Calu3 (cell line): ENCODE measurements at places on chromosomes 2 and 18. TPM values are rescaled to one million over a fixed set of nuclear protein-coding genes. Genes with fewer than 3 reads are reported as not detected.

Gene KLHL30
- total RNA-seq, result 0.64 and 1.3 TPM in 2 replicates

Gene FIGN
- 8.4 and 9.1 TPM in 2 replicates for total RNA-seq

DNA sequence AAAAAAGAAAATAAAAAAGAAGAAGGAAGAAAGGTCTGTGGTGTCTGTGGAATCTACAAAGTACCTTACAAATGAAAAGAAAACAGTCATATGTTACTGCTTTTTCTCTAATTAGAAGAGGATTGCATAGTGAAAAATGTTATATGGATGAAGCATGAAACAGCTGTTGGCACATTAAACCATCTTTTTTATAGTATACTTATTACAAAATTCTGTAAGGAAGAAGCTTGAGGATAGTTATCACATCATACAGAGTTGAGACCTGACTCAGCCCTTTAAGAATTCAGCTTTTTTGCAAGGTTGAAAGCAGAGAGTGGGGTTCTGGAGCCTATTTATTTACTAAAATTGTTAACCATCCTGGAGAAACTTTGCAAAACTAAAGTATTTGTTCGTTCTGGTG lies 222.7 kb downstream of the PHLPP1 start:
- H3K36me3 ChIP-seq, result peaks cover 6% of the 10 kb centered on the region
- no peak for DNase-seq
- H3K27ac ChIP-seq, result no peak overlapping the region
- H3K4me1 ChIP-seq, result peaks cover 48% of the 10 kb centered on the region
- no peak overlapping the region for H3K4me3 ChIP-seq

- no peaks in the 10 kb centered on the region for H3K4me1 ChIP-seq
- no peaks in the 10 kb centered on the region for H3K27me3 ChIP-seq
- H3K4me3 ChIP-seq, result no peak overlapping the region
Observed at GRCh38 chr2:79935046-79935732, 369.4 kb downstream of the LRRTM1 start.

DNA sequence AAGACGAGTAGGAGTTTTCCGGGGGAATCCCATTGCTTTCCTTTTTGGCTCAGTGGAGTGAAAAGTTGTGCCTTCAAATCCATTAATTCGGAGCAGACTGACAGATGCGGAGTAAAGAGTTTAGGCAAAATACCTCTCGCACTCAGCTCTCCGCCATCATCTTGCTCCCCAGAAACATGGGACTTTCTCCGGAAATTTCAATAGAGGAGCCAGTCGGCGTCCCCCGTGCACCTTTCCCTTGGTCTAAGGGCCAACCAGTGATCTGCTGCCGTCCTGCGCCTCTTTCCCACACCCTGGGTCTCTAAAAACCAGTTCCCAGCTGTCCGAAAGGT lies 318 bp downstream of the TYW5 start:
- H3K36me3 ChIP-seq, result peaks cover 58% of the 10 kb centered on the region
- no peaks in the 10 kb centered on the region for H3K27me3 ChIP-seq
- peak overlapping the region; percentile 92 for H3K4me3 ChIP-seq
- H3K27ac ChIP-seq, result peak overlapping the region; percentile 90
- H3K4me1 ChIP-seq, result peaks cover 39% of the 10 kb centered on the region
- DNase-seq, result no peak

GRCh38 chr2:8965216-8965969 lies 38.1 kb downstream of the MBOAT2 start:
- no peaks in the 10 kb centered on the region for H3K27me3 ChIP-seq
- no peak for DNase-seq
- H3K36me3 ChIP-seq, result no peaks in the 10 kb centered on the region

- H3K4me3 ChIP-seq, result no peak overlapping the region
- H3K27ac ChIP-seq, result no peak overlapping the region
- no peaks in the 10 kb centered on the region for H3K4me1 ChIP-seq
- peaks cover 87% of the 10 kb centered on the region for H3K27me3 ChIP-seq
- no peak for DNase-seq
Observed at GRCh38 chr2:204140246-204140645, 203.7 kb downstream of the ICOS start.

Gene TRPM8
- total RNA-seq, result 1.1 and 1.5 TPM in 2 replicates

Gene HOXD4
- not detected in 2 replicates for total RNA-seq

- no peaks in the 10 kb centered on the region for H3K4me1 ChIP-seq
- H3K4me3 ChIP-seq, result no peak overlapping the region
- peaks cover 14% of the 10 kb centered on the region for H3K27me3 ChIP-seq
- DNase-seq, result no peak
- H3K36me3 ChIP-seq, result no peaks in the 10 kb centered on the region
Observed at GRCh38 chr2:19632403-19632991, 269.3 kb downstream of the TTC32 start.

Gene REG3A
- total RNA-seq, result not detected in 2 replicates
